ENCODE measurements at places on chromosomes 1 and 21.
A peak's percentile ranks its signal among the peaks of the same experiment; 100 is the strongest.

- DNase-seq = peak; percentile 42
Measured at GRCh38 chr1:24702511-24703293, 42.5 kb upstream of the CLIC4 start.

DNA sequence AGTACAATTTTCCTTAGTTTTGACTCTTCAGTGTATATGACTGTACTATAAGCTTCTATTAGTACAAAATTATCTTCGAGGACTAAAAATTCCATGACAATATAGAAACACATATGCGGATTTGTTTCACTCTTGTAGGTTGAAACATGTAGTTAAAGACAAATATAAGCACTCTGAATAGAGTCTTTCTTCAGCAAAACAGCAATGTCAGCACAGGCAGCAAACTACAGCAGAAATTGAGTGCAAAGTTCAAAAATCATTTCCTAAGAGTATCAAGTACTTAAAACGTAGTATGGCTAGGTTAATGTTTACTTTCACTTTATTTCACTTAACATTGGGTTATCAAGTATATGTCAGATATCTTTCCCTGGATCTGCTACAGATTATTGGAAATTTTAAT is 106.7 kb downstream of the FAF1 start:
- DNase-seq = no peak

DNA sequence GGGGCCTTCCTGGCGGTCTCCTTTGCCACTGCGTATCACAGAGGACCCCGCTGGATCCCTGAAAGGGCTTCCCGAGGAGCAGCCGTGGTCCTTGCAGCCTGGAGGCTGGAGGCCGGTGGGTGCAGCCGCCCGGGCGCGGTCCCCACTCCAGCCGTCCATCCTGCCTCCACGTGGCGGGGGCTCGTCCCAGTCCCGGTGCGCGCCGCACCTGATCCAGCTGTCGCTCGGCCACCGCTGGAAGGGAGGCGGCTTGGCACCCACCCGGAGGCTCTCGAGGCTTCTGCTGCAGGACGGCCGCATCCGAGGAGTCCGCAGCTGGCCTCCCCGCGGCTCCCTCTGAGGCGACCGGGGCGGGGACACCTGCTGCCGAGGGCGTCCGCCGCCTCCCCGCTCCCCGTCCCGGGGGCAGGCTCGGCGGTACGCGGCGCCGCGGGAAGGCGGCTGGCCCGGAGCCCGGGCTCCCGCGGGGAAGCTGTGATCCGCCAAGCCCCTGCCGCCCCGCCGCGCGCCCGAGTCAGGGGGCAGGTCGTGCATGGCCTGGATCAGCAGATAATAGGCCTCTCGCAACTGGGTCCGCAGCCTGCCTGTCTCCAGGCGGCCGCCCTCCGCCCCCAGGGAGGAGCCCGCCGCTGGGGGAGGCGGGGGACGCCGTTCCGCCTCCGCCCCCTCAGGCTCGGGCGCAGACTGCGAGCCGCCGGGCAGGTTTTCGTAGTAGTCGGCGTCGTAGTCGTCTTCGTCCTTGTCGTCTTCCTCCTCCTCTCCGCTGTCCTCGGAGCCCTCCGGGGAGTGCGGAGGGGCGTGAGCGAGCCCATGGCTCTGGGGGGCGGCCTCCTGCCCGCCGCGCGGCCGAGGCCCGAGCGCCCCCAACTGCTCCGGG is at the start of gene SYDE2:
SYDE2 (minus strand) TSS at position 554 of the 877 bp plus-strand sequence; CDS start at position 534, 20 bp downstream.
- peak; percentile 80 for DNase-seq

DNA sequence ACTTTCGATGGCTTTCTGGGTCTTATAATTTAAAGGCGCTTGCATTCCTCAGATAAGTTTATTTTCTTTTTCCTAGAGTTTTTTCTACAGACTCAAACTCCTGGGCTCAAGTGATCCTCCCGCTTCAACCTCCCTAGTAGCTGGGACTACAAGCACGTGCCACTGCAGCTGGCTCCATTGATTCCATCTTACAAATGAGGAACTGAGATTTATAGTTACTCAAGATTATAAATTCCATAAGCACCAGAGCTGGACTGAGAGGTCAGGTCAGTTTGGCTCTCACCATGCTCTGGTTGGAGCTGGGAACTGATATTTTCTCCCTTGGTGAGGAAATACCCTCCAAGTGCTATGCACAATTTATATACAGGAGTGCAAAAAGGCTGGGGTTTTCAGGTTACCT is 13.4 kb upstream of the PRPF38B start:
- no peak for DNase-seq

DNA sequence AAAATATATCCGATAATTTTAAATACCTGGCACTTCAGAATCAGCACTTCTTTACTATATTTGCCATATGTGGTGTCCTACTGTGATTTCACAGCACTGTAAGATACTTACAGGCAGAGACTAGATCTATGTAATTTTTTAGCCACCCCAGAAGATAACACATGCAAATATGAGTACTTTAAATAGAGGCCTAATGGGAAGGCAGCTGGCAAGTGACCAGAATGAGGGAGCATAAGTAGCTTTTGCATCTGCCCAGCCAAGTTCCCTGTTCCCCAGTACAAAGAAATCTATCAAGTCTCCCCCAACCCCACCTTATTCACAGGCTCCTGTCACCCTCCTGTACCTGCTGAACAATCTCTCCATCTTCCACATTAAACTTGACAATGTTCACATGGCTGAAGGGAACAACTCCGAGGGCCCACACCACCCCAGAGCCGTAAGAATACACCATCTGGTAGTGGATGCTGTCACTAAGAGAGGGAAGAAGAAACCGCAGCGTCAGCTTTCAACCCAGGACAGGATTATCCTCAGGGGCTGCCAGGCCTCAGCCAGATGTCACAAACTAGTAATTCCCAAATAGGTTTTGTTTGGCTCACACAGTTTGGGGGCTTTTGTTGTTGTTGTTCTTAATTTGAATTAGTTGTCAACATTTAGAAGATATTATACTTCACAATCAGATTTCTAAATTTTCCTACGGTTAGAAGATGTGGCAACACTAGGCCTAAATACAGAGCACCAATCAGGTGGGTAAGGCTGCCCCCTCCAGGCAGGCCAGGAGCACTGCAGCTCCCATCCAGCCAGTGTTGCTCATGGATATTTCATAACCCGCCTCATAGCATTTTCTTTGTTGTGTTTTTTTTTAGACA is 10.4 kb downstream of the EMC1 start:
- peak; percentile 67 for DNase-seq

DNA sequence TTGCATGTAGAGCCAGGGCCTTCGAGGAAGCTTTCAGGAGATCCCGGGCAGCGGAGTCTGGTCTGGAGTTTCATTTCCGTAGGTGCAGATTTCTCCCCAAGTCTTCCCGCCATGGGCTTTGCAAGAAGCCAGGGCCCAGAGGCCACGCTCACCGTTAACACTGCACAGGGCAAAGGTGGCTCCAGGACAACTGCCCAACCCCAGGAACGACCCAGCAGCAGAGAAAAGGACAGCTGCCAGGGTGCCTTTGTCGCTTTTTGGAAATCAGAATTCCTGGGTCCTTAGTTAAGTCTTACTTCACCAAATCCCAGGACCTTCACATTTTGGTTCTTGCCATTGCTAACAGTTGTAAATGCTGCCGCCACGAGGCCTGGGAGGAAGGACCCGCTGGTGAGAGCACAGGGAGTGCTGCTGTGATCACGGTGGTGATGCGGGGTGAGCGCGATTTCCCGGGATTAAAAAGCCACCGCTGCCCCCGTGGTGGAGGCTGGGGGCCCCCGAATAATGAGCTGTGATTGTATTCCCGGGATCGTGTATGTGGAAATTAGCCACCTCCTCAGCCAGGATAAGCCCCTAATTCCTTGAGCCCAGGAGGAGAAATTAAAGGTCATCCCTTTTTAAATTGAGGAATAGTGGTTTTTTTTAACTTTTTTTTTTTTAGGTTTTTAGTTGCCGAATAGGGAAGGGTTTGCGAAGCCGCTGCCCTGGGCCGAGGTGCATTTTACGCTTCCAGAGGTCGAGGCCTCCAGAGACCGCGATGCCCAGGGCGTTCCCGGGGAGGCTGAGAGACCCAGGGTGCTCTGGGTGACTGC is 8.2 kb downstream of the SIM2 start:
- DNase-seq = no peak

DNA sequence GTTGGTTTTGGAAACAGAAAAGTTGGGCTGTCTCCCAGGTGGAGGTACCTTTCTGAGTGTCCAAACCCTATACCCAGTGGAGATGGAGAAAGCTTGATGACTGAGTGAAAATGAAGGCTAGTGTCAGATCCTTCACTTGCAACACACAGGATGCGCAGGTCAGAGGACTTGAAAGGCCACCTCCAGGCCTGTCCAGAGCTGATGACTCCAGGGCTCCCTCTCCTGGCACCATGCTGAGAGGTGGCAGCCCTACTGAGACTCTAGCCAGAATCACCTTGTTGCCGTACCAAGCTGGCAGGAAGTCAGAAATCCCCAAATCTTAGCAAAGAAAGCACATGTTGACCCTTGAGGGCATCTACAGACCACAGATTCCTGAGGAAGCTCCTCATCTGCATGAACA is 16.4 kb downstream of the KNCN start:
- peak; percentile 56 for DNase-seq
